Right hindlimb (tissue), 1 donor: ENCODE measurements at places on chromosomes 12 and 14.

DNA sequence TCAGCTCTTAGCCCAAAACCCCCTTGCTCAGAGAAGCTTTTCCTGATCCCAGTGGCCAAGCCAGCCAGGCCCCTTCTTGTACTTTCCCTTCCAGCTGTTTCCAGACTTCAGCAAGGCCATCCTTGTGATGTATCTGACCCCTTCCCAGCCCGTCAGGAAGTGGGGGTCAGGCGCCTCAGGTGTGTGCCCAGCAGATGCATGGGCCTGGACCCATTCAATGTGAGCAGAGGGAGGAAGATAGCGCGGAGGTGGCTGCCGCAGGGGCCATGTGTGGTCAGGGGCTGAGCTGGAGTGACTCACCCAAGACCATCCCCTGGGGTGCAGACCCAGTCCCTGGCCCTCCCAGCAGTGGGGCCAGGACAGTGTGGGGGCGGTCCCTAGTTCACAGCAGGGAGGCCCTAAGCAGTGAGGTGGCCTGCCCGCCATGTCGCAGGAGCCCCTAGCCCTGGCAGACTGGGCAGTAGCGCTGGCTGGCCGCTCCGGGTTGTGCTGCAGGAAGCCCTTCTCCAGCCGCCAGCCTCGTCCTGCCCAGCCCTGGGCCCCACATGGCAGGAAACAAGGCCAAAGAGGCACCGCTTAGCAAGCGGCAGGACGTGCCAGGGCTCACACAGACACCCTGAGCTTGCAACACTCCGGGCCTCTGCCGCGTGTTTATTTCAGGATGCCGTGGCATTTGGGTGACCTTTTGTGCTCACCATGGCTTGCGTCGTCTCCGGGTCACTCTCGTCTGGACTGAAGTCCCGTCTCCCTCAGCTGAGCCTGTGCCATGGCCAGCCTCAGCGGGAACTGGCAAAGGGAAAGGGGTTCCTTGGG is 12.0 kb downstream of the ADSS1 start:
- DNase-seq, result peak; percentile 83

DNA sequence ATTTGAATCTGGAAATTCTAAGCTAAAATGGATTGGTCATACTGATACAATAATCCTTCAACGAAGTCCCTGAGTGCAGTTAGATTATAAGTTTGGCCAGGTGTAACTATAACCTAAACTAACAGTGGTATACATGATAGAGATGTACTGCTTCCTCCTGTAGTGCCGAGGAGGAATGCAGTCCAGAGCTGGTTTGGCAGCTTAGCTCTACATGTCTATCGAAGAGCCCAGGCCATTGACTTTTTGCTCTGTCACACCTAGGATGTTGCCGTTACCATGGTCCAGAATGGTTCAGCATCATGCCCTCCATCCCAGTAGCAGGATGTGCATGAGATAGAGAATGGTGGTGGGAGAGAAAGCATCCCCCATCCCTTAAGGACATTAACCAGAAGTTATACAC is 318.1 kb downstream of the ZFP36L1 start:
- no peak for DNase-seq

DNA sequence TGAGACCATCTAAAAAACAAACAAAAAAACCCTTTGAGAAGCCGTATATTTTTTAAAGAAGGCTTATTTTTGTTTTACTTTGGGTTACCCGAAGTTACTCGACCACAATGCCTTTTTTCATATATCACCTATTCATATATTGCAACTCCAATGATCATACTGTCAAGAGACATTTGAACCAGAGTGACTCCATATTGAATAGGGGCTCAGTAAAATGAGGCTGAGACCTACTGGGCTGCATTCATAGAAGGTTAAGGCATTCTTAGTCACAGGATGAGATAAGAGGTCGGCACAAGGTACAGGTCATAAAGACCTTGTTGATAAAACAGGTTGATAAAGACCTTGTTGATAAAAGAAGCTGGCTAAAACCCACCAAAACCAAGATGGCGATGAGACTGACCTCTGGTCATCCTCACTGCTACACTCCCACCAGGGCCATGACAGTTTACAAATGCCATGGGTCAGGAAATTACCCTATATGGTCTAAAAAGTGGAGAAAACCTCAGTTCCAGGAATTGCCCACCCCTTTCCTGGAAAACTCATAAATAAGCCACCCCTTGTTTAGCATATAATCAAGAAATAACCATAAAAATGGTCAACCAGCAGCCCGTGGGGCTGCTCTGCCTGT is 50.0 kb upstream of the PKP2 start:
- DNase-seq, result no peak

- no peak for DNase-seq
Measured at GRCh38 chr12:76680940-76681339, 83.0 kb upstream of the ZDHHC17 start.

DNA sequence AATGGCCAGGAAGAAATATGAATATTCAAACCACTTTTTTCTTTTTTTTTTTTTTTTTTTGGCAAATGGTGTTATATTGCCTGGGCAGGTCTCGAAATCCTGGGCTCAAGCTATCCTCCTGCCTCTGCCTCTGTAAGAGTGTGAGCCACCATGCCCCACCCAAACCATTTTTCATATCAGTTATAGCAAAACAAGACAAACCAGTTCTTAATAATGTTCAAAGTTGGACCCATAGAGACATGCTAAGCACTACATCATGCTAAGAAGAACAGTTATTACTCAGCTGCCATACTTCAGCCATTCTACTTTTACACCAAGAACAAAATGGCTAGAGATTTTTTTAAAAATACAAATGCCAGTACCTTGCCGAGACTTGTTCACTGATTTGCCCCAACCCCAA is 25.5 kb downstream of the EIF2S1 start:
- DNase-seq, result no peak

- peak; percentile 12 for DNase-seq
Measured at GRCh38 chr12:6950401-6950801, 755 bp upstream of the PTPN6 start.

- no peak for DNase-seq
Measured at GRCh38 chr12:12912711-12913110, 21.3 kb downstream of the GPRC5A start.

- DNase-seq, result no peak
Measured at GRCh38 chr14:103868242-103868897, 21.0 kb upstream of the PPP1R13B start.

DNA sequence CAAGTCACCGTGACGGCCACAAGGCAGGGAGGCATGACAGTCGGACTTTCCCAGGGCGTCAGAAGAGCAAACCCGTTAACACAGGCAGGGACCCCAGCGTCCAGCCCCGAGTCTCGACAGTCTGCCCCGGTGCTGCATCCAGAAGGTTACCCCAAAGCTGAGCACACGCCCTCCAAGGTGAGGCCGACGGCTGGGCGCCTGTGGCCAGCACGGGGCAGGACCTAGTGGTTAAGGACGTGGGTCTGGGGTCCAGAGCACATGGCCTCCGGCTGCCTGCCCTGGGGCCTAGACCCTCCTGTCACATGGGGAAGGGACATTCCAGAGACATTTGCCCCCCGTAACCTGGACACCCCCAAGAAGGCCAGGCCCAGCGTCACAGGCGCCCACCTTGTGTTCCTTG is 29.7 kb upstream of the BTBD6 start:
- DNase-seq, result no peak

DNA sequence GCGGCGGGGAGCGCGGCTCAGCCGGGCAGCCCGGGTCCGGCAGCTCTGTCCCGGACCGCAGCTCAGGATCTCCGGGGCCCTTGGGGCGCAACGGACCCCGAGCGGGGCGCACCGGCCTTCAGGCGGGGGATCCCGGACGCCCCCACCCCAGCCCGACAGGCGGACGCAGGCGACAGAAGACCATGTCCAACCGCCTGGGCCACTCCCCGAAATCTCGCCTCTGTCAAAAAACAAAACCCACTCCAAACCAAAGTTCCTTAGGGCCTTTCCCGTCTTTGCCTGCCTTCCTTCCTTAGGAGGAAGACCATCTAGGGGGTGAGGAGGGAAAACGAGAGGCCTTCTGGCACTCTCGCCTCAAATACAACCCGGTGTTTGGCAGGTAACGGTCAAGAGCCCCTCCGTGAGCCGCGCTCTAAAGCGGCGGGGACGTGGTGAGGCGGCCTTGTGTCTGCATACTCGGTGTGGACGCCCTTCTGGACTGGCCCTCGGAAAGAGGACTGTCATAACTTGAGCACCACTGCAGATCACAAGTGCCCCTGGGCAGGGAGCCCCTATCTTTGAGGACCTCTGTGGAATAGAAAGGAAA is 604 bp downstream of the HCFC2 start:
- DNase-seq, result peak; percentile 40

DNA sequence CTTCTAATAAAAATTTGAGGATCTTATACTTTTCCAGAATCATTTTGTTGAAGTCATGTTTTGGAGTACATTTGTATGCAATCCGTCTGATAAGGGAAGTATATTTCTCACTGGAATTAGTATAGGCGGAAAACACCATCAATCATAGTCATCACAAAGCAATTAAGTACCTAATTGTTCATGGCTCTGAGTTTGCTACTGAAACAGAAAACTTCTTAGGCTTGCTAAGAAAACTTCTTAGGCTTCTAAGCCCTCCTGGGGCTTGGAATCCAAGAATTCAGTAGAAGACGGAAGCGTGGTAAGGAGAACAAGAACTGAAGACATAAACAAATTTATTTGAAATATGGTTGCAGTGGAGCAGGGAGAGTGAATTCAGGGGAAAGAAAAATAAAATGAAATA is 636.3 kb downstream of the DIO2 start:
- DNase-seq, result no peak

- no peak for DNase-seq
Measured at GRCh38 chr14:21933681-21934080, 260.1 kb upstream of the OR4E1 start.

- DNase-seq, result no peak
Measured at GRCh38 chr14:63773504-63773903, 45.6 kb upstream of the SGPP1 start.

- no peak for DNase-seq
Measured at GRCh38 chr14:65704437-65704836, 291.9 kb downstream of the FUT8 start.

DNA sequence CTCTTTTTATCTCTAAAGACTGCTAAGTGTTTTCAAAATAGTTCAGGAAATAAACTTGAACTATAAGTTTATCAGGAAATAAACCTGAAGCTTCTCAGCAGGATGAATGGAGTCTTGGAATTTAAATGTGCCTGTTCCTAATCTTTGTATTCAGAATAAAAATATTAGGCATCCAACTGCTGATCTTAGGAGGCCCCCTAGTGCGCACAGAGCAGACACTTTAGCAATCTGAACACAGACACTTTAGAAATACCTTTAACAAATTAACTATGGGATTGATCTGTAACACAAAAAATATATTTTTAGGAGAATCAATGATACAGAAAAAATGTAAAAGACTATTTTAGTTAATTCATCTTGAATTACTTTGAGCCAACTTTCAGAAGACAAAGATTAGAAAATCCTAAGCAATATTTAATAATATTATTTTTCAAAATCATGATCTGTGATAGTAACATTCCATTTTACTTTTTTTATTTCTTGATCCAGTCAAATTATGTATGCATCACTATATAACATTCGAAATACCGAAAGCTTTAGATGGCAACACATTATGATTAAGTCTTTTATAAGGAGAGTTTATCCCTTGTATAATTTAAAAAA is 80.9 kb downstream of the SLC41A2 start:
- DNase-seq, result peak; percentile 40

DNA sequence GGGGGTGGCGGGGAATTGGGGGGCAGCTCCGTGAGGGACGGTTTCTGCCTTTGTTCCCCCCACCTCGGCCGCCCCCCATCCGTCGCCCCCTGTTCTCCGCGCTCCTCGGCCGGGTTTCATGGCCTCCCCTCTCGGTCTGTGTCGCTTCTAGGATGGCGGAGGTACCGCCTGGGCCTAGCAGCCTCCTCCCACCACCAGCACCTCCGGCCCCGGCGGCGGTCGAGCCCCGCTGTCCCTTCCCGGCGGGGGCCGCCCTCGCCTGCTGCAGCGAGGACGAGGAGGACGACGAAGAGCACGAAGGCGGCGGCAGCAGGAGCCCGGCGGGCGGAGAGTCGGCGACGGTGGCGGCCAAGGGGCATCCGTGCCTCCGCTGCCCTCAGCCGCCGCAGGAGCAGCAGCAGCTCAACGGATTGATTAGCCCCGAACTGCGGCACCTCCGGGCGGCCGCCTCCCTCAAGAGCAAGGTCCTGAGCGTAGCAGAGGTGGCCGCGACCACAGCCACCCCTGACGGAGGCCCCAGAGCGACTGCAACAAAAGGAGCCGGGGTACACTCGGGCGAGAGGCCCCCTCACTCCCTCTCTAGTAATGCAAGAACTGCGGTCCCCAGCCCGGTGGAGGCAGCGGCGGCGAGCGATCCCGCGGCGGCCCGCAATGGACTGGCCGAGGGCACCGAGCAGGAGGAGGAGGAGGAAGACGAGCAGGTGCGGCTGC is 575 bp downstream of the NAA30 start:
- no peak for DNase-seq

DNA sequence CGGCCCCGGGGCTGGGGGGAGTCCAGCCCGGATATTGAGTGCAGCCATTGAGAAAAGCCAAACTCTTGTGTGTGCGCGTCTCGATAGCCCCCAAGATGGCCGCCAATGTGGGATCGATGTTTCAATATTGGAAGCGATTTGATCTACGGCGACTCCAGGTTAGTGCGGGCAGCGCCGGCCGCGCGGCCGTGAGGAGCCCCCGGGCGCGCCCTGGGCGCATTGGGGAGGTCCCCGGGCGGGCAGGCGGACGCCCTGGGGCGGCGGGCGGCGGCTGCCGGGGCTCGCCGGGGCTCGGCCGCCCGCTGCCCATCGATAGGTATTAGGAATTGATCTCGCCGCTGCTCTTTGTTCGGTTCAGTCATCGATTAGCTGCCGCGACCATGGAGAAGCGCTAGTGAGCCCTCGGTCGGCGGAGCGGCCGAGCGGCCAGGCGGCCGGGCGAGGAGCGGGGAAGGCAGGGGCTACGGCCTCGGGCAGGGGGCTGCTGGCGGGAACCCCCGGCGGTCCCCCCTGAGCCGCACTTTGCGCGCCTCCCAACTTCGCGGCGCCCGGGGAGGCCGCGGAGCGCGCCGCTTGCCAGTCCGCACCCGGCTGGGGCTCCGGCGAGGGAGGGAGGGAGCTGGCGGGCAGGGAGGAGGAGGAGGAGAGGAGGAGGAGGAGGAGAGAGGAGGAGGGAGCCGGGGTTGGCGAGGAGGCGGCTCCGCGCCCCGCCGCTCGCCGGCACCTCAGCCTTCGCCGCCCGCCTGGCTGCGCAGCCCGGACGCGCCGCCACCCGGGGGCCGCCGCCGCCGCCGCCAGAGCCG is 113.9 kb upstream of the MYL2 start:
- DNase-seq, result no peak

- DNase-seq, result no peak
Measured at GRCh38 chr12:57488402-57489156, 711 bp downstream of the MARS1 start.

GRCh38 chr14:68705741-68706283 is 87.1 kb downstream of the ZFP36L1 start:
- DNase-seq, result no peak

GRCh38 chr12:55715169-55715764 is 579 bp upstream of the BLOC1S1 start:
- no peak for DNase-seq

- no peak for DNase-seq
Measured at GRCh38 chr14:24095271-24096068, 1.4 kb downstream of the PCK2 start.
